Putamen (tissue), 1 donor: ENCODE measurements at places on chromosomes 3 and 15.

DNA sequence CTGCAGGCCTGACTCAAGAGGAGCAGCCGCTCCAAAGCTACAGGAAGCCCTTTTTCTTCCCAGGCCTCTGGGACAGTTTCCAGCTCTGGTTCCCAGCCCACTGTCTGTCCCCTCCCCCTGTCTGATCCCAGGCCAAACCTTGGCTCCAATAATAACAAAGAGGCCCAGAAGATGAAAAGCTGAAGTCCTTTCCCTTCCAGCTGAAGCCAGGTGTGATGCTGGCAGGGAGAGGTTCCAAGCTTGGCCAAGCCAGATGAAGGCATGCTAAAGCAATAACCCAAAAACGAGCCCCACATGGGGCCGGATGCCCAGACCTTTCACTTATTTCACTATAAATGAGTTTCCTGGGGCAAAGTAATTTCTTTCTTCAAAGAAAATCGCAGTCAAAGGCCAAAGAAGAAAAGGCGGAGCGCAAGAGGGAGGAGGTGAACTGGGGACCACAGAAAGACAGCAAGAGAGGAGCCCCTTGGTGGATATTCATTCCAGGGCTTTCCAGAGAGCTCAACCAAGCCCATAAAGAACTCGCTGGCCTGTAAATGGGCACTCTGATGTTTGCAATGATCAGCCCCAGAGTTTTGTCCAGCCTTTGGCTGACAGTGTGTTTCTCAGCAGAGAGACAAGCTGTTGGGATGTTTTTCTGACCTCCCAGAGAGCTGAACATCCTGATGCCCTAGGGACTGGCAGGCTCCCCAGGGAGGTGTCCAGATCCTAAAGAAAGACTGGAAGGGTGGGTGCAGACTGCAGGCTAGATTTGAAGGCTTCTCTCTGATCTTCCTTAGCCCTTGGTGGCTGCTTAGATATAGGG is 157.6 kb downstream of the UACA start:
- DNase-seq: peak; percentile 78

GRCh38 chr15:73367624-73368300 is 996 bp downstream of the HCN4 start:
- DNase-seq: no peak

GRCh38 chr15:69067296-69067695 is 52.8 kb downstream of the NOX5 start:
- no peak for DNase-seq

DNA sequence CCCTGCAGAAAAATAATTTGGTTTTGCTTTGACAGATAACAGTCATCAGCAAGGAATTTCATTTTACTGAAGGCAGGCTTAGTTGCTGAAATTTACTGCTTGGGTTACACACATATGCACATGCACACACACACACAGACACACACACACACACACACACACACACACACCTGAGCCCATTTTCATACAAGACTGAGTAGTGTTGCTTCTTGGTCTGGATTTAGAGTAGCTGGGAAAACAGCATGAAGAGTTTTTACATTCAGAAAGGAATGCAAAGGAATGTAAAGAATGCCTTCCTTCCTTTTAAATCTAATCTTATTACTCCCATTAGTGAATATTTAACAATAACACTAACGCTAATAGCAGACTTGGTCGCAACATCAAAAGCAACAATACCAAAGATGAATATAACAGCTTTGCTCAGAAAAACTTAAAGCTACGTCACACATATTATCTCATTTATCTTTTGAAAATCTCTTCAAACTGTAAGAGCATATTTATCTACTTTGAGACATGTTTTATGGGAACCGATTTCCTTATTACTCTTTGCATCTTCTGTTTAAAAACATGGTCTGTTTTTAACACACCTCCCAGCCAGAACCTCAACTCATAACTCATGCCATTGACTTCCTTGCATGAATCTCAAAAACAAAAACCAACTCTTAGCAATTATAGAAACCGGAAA is 32.5 kb downstream of the RFTN1 start:
- DNase-seq: no peak

GRCh38 chr3:63240381-63240902 is 37.7 kb upstream of the SYNPR start:
- DNase-seq: no peak

DNA sequence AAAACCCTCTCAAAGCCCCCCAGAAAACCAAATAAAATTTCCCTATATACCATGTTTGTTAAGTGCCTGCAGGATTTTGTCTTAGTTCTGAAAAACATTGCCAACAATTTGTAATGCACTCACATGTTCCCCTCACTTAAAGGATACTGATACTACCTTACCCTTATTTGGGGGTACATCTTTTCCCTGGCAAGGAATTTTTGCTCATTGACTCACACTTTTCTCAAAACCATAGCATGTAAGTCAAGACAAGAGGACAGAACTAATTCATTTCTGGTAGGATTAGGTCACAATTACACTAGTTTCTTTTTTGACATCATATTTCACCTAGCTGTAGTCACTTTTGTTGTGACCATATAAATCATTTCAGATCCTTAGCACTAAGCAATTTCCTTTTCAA is 222.2 kb downstream of the THRB start:
- no peak for DNase-seq

DNA sequence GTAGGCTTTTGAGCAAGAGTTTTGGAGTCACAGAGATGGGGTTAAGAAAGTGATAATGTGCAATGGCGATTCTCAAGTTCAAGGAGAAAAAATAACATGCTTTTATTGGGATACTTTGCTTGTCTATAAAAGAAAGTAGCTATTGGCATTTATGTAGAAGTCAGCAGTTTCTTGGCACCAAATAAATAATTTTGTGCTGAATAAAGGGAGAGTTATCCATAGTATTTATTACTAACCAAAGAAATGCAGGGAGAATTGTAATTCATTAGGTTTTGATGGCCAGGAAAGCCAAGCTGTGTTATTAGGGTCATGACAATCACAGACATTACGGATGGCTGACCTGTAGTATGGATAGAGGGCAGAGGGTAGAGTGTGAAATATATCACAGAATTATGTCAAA is 33.1 kb downstream of the BTD start:
- no peak for DNase-seq

DNA sequence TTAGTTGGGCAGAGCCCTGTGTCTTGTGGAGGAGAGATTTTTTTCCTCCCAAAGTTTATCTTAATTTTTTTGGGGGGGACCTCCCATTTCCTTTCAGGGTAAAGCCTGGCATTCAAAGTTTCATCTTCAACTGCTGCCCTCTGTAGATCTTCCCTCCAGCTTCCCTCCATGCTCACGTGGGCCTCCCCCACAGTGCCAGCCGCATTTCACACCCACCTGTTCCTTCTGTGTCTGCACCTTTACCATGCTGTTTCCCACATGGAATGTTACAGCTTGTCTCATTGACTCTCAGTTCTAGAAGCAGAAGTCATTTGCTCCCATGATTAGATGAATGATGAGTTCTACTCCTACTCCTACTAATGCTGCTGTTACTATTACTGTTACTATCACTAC is 6.5 kb downstream of the CELF6 start:
- peak; percentile 77 for DNase-seq

DNA sequence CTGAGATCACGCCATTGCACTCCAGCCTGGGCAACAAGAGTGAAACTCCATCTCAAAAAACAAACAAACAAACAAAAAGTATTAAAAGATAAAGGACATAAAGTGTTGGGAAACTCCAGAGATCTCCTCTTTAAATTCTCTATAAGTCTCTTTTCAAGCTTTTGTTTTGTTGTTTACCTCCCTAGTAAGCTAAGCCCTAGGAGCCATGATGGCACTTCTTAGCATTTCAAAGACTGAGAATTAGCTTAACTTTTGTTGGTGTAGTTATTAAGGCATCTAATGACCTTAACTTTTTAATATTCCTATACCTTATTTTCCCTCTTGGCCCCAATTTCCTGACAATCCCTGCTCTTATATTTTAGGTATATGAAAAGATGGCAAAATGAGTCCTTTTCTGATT is 157.3 kb downstream of the ZNF609 start:
- DNase-seq: no peak

- no peak for DNase-seq
These were observed 21.6 kb downstream of the SPTSSB start for GRCh38 chr3:161349529-161350312.

GRCh38 chr3:123909785-123910184 is 25.7 kb upstream of the MYLK start:
- DNase-seq: no peak

DNA sequence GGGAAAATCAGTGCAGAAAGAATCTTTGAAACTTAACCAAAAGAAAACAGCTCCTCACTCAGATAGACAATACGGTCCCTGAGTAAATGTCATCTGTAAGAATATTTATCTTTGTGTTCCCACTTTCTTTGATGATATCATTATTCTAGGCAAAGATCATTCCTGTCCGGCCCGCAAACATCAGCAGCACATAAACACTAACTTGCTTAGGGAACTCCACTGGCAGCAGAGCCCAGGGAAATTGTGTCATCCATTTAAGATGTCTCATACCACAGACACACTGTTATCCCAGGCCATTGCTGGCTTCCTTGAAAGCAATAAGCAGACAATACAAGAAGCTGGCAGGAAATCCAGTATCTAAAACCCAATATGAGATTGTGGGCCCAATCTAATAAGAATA is 20.1 kb upstream of the CD96 start:
- DNase-seq: no peak

GRCh38 chr3:112116748-112117186 is 16.3 kb downstream of the GCSAM start:
- DNase-seq: no peak

DNA sequence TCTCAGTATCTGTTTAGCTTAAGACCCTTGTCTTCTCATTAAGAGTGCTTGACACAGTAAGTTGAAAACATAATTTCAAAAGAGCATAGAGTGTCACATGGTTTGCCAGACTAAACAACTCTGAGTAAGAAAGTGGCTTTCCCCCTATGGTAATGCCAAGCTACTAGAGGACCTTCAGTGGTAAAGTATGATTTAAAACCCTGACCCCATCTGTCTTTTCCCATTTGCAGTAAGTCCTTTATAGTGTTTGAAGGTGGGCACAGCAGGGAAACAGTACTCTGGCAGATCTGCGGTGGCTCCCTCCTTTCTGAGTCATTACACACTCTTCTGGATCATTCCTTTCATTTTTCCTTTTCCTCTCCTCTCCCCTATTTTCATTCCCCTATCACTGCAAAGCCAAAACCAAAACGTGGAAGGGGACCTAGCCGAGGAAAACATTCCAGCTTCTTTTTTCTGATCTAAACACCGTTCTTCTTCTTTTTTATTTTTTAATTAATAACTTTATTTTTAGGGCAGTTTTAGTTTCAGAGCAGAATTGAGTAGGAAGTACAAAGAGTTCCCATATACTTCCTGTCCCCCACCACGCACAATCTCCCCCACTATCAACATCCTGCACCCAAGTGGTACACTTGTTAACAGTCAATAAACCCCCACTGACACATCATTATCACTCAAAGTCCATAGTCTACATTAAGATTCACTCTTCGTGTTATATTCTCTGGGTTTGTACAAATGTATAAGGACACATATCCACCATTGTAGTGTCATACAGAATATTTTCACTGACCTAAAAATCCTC is 74.7 kb downstream of the PPARG start:
- DNase-seq: no peak

DNA sequence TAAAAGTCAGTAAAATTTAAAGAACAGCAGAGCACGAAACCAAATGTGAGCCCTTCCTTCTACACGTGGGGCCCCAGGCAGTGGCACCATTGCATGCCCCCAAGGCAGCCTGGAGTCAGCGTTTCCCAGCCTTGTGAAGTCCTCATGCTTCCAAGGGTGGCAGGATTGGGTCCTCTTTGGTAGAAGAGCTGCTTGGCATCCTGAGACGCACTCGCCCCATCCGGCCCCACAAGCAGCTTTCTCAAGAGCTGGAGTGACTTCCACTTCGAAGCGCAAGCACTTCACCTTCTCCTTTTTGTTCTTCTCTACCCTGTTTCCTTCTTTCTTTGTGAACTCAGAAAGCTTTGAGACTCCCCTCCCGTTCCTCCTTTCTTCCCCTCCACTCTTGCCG is 34.7 kb downstream of the ZNF710 start:
- no peak for DNase-seq

DNA sequence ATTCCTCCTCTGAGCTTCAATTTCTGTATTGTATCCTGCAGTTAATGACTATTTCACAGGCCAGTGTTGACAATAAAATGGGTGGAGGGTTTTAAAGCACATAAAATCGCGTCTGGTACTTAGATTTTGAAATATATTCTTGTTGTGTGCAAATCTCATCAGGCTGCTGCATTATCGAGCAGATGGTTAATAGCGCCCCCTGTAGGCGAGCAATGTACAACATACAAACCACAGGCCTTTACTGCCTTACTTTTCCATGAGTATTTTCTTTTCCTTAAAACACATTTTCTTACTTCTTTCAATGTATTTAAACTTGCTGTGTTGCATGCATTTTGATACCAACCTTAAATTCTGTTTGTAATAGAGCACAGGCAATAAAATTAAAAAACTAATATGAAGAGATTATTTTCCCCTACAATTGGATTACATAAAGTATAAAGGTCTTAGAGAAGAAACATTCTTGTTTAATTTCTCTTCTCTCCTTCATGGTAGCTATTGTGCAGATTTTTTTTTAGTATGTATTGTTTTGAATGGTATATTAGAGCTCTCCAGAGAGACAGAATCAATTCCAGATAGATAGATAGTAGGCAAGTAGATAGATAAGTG is 608.4 kb downstream of the CADM2 start:
- peak; percentile 52 for DNase-seq

GRCh38 chr3:152222327-152222726 is 46.4 kb upstream of the MBNL1 start:
- no peak for DNase-seq

GRCh38 chr3:64209866-64210621 is 15.2 kb downstream of the PRICKLE2 start:
- peak; percentile 82 for DNase-seq

DNA sequence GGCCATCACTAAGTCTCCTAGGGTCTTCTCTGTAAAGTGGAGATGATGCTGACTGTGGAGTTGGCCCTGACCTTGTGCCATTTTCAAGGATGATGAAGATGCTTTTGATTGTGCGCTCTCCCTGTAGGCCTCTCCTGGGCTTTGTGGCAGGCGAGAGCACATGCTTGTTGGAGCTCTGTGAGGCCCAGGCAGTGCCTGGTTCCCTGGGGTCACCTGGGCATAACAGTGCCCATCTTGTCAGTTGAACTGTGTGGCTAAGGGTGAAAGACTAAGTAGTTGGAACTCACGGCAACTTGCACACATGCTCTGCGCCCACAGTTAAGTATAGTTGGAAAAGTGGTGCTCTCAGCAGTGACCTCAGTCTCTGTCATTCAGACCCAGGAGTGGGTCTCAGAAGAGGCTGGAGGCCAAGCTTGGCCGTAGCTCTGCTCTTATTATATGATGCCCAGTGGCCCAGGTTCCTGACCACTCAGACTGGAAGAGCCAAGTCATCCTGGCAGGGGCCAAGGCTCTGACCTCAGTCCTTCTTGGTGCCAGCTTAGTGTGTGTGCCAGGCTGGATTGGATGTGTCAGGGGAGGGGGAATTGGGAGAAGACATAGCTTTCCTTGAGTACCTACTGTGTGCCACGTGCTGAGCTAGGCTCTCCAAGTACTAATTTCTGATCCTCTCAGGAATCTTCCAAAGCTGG is 154.6 kb downstream of the EEFSEC start:
- DNase-seq: no peak

GRCh38 chr3:128804017-128804810 is 75.2 kb upstream of the ACAD9 start:
- no peak for DNase-seq

GRCh38 chr3:51836606-51837005 is 24.8 kb upstream of the IQCF2 start:
- no peak for DNase-seq
